Urinary bladder (tissue), 4 donors: ENCODE measurements at places on chromosomes 2 and 18.

DNA sequence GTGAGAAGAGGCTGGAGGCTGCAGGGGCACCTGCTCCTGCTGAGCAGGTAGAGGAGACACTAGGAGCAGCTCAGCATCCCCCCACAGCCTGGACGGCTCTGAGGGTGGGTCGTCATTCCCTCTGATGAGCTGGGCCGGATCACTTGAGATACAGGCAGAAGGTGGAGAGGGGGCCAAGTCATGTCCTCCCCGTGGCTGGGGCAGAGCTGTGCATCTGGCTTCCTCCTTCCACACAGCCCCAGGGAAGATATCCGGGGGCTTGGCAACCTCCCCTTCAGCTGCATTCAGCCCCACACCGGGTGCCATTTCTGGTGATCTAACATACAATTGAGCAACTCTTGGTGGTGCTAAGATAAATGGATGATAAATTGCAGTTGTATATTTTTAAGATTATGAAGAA, 236.9 kb downstream of the LDLRAD4 start:
- DNase-seq: no peak

DNA sequence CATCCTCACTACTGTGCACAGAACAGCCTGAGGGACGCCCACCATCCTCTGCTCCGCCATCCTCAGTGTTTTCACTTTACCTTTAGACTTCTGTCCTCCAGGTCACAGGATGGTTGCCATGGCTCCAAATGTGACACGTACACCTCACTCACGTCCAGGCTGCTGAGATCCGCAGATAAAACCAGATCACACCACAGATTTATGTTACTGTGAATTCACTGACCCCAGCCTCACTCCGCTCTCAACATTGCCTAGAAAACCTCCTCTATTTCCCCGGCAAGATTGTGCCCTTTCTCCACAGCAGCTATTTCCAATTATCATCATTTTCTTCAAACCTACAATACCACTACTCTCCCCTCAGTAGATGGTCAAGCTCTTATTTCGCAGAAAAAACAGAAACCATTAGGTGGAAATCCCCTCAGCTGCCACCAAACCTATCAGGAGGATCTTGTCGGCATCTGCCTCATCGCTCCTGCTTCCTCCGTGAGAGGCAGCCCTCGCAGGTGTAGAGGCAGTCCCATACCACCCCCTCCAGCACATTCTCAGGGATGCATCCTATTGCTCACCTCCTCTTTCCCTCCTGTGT, 49.8 kb upstream of the SLC1A4 start:
- no peak for DNase-seq

DNA sequence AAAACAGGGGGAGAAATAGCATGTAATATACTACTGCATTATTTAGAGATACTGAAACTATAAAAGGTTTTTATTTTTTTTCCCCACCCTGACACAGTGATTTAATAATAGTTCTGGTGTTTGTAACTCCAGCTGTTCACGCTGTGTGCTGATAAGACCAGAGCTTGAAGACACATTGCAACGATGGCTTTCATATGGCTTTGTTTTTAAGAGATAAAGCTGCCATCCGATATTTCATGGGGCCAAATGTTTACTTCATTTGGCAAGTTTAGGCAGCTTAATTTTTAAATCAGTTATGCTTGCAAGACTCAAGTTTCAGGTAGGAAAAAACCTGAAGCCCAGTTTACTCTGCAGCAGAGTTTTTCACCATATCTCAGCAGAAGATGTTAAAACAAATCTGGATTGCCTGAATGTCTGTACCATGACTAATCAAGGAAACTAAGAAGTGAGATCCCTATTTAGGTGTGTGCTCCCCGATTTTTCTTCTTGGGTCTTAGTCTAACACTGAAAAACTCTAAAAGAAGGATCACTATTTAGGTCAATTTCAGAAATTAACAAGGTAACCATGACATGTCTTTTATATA, 508.6 kb downstream of the PARD3B start:
- no peak for DNase-seq

DNA sequence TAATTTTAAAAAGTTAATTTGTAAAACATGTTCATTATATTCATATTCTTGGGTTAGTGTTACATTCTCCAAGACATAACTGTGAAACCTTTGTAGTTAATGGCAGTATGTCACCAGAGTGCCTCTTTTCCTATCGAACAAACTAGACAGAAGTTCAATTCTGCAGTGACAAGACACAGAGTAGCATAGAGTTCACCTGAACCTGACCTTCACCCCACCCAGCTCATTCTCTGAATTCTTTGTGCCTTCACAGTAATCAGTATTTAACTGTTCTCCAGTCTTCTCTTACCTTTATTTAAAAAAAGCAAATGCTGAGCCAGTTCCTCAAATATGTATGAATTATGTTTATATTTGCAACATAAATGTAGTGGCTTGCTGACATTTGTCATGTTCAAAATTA, 52.9 kb upstream of the CHMP1B start:
- no peak for DNase-seq

GRCh38 chr2:7510353-7510752, 593.1 kb downstream of the RNF144A start:
- DNase-seq: no peak

DNA sequence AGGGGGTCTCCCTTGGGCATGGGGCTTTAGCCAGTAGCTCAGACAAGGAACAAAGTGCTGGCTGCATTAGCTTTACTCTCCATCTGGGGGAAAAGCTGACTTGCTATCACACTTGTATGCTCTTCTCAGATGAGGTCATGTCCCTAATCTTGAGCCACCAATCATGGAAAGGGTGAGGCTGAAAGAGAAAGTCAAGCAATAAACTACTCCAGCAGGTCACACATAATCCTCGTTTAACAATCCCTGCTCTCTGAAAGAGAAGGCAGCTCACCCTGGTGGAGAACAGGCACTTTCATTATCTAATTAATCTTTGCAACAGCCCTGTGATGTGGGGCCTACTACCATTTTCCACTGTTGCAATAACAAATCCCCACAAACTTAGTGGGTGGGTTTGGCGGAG, 129.7 kb upstream of the CAPN13 start:
- no peak for DNase-seq

DNA sequence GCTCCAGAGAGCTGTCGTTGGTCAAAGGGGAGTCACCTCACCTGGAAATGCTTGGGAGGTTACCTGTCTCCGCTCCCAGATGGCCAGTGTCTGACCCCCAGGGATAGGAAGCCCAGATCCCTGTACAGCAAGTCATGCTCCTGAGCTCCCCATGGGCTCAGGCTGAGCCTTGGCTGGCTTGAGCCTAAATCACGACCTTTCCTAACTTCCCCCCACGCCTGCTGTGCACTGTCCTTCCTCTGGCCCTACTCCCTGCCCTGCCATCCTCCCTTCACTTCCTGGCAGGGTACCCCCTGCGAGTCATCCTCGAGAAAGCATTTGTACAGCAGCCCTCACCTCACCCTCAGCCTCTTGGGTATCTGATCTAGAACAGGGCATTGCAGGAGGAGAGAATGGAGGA, 9.2 kb upstream of the HDAC4 start:
- DNase-seq: no peak

GRCh38 chr2:146305164-146305563, 1539.7 kb upstream of the ACVR2A start:
- DNase-seq: no peak

GRCh38 chr2:47785986-47786385, 3.0 kb downstream of the MSH6 start:
- DNase-seq: no peak

DNA sequence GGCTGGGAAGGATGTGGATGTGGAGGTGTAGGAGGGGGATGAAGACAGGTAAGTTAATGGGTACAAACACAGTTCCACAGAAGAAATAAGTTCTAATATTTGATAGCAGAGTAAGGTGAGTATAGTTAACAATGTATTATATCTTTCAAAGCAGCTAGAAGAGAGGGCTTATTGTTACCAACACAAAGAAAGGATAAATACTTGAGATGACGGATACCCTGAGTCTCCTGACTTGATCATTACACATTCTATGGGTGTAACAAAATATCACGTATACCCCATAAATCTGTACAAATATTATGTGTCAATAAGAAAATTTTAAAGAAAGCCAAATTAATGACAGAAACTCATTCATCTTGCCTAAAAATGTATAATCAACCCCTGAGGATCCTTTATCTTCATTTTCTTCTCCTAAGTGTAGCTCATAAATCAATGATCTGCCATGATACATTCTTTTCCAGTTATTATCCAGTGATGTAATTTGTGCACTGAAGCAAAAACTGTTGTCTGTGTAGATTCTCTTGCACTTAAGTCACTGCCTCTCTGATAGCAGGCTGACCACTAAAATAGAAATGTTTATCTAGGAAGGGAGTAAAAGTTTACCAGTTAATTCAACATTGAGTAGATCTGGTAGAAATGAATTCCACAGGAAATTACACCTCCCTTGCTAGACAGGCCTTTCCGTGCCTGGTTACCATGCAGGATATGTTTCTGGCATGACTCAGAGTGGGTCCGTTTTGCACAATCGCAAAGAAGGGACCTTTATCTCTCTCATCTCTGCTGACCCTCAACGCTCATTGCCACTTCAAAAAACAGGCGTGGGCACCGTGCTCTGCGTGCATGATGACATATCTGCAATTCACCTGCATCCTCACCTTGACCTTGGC, 249.7 kb upstream of the NCKAP5 start:
- DNase-seq: peak; percentile 5

DNA sequence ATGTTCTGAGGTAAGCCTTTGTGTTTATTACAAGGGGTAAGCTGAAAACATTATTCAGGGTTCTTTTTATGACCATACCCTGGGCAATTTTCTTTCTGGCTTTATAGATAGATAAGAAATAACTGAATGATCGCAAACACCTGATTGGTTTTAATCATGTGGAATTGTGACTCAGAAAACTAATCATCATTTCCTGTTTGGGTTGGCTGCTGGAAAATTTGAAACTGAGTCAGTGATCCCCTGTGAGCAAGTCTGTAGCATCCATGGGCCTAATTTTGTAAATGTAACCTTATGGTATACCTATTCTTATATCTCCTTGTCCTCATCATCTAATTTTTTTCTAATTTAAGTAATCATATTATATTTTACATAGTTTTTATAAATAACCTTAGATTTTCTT, 34.3 kb downstream of the CCDC68 start:
- DNase-seq: no peak

DNA sequence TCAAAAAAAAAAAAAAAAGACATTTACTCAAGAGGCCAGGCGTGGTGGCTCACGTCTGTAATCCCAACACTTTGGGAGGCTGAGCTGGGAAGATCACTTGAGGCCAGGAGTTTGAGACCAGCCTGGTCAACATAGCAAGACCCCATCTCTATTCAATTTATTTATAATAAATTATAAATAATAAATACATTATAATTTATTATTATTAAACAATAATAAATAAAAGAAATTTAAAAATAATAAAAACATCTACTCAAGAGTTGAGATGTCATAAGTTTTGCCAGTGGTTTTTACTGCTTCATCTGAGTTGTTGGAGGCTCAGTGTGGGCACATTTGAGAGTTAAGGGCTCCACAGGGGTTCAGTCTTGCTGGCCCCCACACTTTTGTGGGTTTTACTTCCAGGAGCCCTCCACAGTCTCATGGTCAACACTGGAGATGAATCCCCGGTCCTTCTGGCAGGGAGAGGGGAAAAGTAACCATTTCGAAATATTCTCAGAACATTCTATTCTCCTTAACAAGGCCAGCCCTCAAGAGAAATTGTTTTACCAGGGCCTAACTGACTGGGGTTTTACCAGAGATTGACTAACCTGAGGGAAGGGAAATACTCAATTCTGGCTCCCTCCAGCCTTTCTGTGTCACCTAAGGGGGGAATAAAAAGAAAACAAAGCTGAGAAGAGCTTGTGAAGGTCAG, 51.6 kb upstream of the NCOA1 start:
- no peak for DNase-seq

DNA sequence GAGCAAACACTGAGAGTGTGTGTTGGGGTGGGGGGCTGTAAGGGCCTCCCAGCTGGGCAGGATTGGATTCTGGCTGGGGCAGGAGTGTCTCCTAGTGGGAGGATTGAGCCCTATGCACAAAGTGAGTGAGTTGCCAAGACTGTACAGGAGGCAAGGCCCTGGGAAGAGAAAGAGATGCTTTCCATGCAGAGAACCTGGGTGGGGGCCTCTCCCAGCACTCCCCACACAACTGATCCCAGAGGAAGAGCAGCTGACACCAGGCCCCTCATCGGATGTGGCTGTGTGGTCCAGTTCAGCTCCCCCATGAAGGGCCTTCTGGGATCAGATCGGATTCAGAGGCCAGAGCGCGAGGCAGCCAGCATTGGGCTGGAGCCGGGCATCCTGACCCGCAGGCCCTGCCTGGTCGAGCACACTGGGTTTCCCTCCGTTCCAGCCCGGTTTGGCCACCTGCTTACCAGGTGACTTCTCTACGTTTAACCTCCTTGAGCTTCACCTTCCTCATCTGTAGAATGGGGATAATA, 49.4 kb upstream of the FAHD2A start:
- DNase-seq: no peak

DNA sequence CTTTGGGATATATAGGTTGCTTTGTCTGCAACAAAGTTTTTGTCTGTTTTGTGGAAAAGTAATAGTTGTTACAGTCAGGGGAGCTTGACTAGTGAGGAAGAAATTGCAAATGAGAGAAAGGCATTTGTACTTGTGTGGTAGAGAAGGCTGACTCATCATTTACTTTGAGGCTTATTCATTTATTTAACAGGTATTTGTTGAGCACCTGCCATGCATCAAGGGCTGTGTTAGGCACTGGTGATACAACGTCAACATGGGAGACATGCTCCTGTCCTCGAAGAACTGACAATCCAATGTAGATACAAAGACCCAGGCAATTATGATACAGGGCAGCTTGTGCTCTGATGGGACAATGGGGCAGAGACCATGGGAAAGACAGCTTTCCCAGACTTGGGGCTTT, 79.5 kb downstream of the UPP2 start:
- DNase-seq: no peak

- DNase-seq: no peak
These were observed 44.0 kb downstream of the ARHGEF33 start for GRCh38 chr2:38933653-38934052.

- DNase-seq: no peak
These were observed 214.7 kb downstream of the SS18 start for GRCh38 chr18:25875551-25876240.

- no peak for DNase-seq
These were observed 4.2 kb downstream of the TFPI start for GRCh38 chr2:187549951-187550555.

GRCh38 chr2:23330214-23330613, 54.8 kb upstream of the KLHL29 start:
- DNase-seq: no peak

- DNase-seq: no peak
These were observed 8.7 kb upstream of the INPP1 start for GRCh38 chr2:190334479-190335224.

DNA sequence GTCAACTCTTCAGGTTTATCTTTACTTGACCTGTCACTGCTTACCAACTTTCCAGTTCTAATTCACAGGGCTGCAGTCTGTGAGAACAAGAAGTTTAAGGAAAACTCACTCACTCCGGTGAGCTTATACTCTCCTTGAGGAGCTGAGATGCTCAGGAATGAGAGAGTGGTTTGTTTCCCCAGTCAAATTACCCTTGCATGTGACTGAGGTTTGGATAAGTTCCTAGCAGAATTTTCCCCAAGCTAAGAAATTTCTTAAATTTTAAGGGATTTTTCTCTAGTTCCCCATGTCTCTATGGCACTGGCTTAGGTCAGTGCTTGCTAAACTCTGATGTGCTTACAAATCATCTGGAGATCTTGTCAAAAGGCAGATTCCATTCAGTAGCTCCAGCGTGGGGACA, 12.8 kb upstream of the CCDC85A start:
- DNase-seq: no peak

GRCh38 chr2:74572178-74572925, 17.8 kb downstream of the DOK1 start:
- DNase-seq: no peak
